Cardiac muscle cell (in vitro differentiated cells and primary cell): ENCODE measurements at places on chromosomes 5 and 9. TPM values are rescaled to one million over a fixed set of nuclear protein-coding genes. Genes with fewer than 3 reads are reported as not detected.

DNA sequence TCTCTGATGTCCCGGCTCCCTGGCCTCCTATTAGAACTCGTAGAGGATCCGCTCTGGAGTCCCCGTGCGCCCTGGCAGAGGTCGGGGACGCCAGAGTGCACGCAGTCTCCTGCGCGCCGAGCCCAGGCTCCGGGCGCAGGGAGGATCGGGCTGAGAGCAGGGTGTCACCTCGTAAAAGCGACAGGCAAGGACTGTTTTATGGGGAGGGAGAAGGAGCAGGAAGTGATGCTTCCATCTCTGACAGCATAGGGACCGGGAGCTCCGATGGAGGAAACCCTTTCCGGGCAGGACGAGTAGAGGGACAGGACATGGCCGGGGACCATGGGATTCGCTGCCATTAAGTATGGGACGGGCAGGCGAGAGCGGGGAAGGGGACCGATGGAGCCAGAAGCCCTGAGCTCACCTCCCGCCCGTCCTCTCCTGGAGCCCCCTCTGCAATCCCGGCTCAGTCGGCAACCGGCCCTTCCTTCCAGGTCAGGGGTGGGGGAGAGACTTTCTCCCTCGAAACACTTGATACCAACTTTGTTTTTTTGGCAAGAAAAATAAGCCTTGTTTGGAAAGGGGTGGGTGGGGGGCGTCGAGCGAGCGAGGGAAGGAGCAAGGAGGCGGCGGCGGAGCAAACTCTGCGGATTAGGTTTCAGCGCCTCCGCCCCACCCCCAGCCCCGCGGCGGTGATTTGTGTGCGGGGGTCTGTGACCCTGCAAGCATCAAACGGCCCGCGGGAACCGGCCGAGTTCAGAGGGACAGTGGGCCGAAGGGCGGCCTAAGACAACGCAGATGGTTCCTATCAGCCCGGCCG is 12.6 kb downstream of the LMX1B start:
- peaks cover 100% of the 10 kb centered on the region for H3K27me3 ChIP-seq
- no peaks in the 10 kb centered on the region for H3K36me3 ChIP-seq
- no peaks in the 10 kb centered on the region for H3K4me1 ChIP-seq
- no peak overlapping the region for H3K27ac ChIP-seq
- no peak for DNase-seq

- H3K4me1 ChIP-seq = no peaks in the 10 kb centered on the region
- no peak for DNase-seq
- no peak overlapping the region for H3K27ac ChIP-seq
- H3K27me3 ChIP-seq = no peaks in the 10 kb centered on the region
- H3K36me3 ChIP-seq = no peaks in the 10 kb centered on the region
These were observed 19.1 kb downstream of the CREBRF start for GRCh38 chr5:173075137-173075843.

Gene ANKRD33B
- 6.4 and 14.8 TPM in 2 replicates for total RNA-seq

- no peak overlapping the region for H3K27ac ChIP-seq
- DNase-seq = no peak
- H3K4me1 ChIP-seq = no peaks in the 10 kb centered on the region
- no peaks in the 10 kb centered on the region for H3K27me3 ChIP-seq
- no peaks in the 10 kb centered on the region for H3K36me3 ChIP-seq
- H3K4me3 ChIP-seq = no peak overlapping the region
These were observed 478.9 kb downstream of the PSAT1 start for GRCh38 chr9:78775696-78776295.

- no peaks in the 10 kb centered on the region for H3K36me3 ChIP-seq
- DNase-seq = no peak
- no peak overlapping the region for H3K27ac ChIP-seq
- H3K27me3 ChIP-seq = peaks cover 15% of the 10 kb centered on the region
- H3K4me3 ChIP-seq = no peak overlapping the region
- no peaks in the 10 kb centered on the region for H3K4me1 ChIP-seq
These were observed 224.5 kb downstream of the BNC2 start for GRCh38 chr9:16645970-16646369.
